NCI-H345 (cell line): ENCODE measurements at places on chromosomes 1 and 21.

DNA sequence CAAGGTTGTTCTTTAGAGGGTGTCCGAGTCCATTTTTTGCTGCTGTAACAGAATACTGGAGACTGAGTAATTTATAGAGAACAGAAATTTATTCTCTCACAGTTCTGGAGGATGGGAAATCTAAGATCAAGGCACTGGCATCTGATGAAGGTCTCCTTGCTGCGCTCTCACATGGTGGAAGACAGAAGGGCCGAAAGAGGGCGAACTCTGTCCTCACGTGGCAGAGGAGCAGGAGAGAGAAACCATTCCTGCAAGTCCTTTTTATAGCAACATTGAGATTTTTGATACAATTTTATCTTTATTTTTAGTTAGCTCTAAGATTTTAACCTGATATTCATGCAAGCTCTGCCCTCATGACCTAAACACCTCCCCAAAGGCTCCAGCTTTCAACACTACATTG, 48.3 kb downstream of the ATG4C start:
- no peak for DNase-seq

DNA sequence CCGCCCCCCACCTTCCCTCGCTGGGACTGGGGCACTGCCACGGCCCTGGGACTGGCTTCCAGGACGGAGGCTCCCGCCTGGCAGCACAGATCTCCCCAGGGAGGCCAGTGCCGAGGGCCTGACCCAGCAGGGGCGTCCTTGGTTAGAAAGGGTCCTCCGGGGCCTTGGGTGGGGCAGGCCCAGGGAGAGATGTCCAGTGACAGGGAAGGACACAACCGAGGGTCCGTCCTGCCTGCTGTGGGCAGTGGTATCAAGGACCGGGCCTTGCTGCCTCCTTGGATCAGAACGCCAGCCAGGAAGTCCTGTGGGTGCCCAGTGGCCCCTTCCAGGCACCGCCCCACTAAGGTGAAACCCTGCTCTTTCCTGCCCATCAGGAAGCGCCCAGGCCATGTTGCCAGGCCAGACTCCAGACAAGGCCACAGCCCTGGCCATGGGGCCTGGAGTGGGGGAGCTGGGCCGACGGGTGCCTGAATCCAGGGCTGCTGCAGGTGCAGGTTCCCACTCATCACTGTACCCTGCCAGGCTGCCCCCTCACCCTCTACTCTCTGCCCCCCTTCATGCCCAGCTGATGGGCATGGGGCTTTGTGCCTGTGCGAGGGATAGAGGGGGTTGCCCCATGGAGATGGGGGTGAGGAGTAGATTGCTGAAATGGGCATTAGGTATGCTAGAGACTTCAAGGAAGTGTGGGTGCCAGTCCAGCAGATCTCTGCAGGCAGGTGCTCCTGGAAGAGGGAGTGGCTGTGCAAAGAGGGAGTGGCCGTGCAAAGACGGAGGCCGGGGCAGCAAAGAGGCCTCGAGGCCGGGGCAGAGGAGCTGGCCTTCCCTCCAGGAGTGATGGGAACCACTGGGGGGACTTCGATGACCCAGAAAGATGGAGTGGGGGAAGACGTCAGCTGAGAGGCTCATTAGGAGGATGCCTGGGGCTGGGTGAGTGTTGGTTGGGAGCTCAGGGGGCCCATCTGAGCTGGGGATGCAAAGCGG, 2.2 kb upstream of the PRKCZ start:
- no peak for DNase-seq

DNA sequence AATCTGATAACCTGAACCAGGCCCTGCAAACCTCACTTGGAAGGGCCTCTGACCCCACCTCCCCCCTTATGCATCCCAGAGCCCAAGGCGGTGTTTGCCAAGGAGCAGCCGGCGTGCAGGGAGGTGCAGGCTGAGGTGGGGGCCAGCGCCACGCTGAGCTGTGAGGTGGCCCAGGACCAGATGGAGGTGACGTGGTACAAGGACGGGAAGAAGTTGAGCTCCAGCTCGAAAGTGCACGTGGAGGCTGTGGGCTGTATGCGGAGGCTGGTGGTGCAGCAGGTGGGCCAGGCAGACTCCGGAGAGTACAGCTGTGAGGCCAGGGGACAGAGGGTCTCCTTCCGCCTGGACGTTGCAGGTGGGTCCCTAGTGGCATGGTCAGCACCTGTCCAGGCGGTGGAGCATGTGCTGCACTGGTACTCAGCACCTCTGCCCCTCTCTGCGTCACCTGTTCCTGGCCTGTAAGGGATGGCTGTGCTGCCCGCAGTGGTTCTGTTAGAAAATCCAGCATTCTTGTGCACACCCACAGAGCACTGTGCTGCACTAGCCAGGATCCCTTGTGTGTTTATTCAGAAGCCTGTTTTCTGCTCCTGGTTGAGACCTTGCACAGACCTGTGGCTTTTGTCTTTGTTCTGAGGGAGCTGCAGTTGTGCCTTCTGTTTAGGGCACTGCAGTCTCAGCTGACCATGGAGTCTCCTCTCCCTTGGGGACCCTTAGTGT, 11.6 kb downstream of the OBSCN start:
- DNase-seq, result no peak

DNA sequence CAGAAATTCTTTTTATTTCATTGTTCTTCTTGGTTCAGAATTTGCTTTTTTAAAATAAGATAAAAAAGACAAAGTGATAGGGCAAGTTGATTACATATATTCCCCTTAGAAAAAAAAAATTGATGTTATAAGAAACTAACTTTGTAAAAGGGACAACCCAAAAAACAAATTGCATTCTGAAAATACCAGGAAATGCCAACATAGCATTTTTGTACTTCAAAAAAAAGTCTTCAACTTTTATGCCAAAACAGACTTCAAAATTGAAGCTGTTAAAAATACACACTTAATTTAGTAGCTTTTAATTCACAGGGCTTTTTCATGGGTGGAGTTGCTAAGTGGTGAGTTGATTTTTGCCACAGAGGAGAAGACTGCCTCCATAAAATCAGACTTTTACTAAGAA, 70.9 kb downstream of the ODF2L start:
- no peak for DNase-seq

DNA sequence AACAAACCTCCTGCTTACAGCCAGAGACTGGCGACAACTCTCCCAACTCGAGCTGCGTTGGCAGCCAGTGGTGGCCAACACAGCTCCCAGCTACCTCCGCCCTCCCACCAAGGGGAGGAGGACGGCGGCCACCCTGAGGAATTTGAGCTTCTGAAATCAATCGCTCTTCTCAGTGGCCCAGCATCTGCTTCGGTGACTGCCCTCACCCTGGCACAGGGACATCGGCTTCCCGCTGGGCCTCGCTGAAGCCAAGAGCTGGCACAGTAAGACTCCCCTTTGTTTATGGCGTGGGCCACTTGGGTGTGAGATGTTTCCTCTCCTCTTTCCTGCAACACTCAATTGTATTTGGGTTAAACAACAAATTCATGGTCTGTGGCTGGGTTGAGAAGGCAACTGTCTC, 136.2 kb downstream of the ZBTB18 start:
- DNase-seq, result peak; percentile 7

GRCh38 chr1:219527994-219528393, 84.9 kb downstream of the ZC3H11B start:
- DNase-seq, result no peak

DNA sequence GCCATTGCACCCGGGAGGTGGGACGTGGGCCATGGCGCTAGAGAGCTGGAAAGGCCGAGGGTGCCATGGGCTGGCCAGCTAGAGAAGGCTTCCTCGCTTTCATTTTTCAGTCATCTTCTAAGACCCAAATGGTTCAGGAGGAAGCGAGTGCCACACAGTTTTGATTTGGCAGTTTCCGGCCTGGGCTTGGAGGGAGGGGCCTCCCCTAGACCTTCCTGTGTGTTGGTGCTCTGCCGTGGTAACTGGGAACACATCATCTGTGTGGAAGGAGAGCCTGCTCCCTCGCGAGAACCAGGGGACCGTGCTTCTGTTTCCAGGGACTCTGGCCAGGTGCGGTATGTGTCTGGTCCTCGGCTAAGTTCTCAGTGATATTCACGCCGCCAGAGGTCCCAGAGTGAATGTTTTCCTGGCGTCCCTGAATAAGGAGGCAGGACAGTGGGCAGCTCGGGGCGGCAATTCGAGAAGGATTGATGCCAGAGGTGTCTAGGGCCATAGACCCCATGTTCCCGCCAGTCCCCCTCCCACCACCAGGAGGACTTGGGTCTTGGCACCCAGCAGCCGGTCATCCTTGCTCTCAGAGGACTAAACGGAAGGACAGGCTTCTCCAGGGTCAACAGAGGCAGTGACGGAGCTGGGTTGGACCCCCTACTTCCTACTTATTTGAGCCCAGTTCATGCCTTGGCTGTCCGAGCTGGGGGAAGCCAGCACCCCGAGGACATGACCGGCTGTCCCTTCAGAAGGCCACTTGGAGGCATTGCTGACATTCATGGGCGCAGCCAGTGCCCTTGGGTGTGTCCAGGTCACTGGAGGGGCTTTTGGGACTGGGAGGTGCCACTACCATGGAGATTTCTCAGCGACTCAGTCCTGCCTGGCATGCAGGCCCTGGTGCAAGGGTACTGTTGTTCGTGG, 2.7 kb upstream of the NPHP4 start:
- no peak for DNase-seq

GRCh38 chr1:4086921-4087320, 186.8 kb upstream of the C1orf174 start:
- no peak for DNase-seq

- DNase-seq, result no peak
Observed at GRCh38 chr21:26119906-26120305, 50.7 kb downstream of the APP start.

DNA sequence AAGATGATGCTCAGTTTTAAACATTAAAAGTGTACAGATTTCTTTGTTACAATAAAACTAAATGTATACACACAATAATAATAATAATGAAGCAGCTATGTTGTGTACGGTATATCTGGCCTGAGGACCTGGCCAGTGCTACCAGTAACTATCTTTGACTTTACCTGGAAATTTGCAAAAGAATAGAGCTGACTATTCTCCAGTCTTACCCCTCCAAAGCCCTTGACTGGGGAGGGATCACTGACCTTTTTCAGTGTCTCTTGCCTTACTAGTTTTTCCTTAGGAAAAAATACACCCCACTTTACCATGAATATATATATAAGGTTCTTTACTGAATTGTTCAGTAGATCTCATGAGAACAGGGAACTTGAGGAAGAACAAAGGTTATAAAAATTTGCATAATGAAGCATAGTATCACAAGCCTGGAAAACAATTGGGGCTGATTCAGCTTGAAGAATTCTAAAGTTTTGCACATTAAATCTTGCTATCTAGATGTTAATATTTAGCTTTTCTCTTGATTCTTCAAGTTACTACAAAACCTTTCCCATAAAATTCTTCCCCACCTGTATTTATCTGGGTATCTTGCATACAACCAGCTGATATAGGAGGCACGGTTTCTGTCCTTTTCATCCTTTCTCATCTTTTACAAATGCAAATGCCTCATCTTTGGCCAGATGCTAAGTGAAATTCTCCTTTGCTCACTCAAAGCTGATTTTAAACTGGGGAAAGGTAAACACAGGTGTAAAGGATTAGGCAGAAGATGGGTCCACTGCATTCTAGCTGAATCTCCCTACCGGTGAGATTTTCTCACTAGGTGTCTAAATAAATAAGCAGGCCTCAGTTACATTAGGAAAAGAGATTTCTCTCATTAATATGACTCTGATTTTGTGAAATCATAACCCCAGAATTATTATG, 25.0 kb upstream of the SLAMF1 start:
- peak; percentile 54 for DNase-seq

- DNase-seq, result no peak
Observed at GRCh38 chr1:13498553-13498952, 15.2 kb downstream of the LRRC38 start.
